ENCODE measurements at places on chromosomes 5 and 9.

GRCh38 chr9:131385296-131385695 is 8.6 kb upstream of the PRRC2B start:
- no peak for DNase-seq

- DNase-seq = no peak
Observed at GRCh38 chr5:145158730-145159129, 676.4 kb downstream of the PRELID2 start.

GRCh38 chr5:174327317-174327864 is 281.9 kb downstream of the NSG2 start:
- peak; percentile 62 for DNase-seq

- DNase-seq = no peak
Observed at GRCh38 chr9:105050296-105050695, 122.3 kb upstream of the ABCA1 start.

DNA sequence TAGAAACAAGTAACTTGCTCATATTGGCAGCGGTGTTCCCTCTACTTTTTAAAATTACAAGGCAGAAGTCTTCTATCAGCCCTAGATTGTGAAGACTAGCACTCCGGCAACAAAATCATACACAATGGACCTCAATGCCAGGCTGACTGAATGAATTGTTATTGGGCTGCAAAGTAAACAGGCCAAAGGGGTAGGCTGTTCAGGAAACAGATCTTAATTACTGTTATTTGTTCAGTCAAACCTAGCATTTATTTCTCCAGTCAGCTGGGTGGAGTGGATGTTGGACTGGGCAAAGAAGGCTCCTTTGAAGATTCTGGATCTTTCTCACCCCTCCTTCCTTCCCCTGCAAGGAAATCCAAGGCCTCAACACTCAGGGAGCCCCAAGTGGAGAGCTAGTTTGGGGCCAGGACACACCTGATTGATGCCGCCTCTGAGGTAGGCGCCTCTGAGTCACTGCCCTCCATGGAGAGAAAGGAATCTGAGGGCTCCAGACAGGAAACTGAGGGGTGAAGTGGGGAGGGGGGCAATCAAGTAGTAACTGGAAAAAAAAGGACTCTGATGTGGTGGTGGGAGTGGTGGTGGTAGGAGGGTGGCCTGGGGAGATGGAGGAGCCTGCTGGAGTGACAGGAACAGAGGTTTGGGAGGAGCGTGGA is 35.5 kb downstream of the SERINC5 start:
- DNase-seq = peak; percentile 56

GRCh38 chr9:68805890-68806517 is 101.0 kb downstream of the PIP5K1B start:
- no peak for DNase-seq

DNA sequence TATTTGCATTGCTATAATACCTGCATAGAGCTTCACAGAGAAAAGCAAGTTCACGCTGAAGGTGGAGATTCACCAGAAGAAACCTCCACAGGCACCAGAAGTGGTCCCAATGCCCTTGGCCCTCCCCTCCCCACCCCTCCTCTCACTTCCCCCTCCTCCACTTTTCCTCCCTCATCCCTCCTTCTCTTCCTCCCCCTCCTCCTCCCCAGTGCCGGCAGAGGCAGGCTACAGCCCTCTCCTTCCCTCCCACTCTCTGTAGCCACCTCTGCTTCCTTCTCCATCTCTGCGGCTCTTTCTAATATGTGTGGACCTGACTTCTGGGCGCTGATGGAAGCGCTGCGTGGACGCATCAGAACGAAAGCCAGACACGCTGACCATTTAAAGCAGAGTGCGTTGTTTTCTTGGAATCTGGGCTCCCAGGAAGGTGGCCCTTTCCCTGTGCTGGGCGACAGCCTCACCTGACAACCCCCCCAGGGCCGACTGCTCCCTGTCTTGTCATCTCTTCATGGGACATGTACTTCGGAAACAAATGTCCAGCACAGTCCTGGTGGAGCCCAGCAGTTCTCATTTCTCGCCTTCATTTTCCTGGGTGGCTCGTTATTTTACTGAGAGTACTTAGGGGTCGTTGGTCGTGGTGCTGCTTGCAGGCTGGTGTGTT is 29.5 kb downstream of the NDUFS6 start:
- no peak for DNase-seq

- DNase-seq = peak; percentile 77
Observed at GRCh38 chr9:21110708-21111576, 30.7 kb downstream of the IFNW1 start.

GRCh38 chr5:168879929-168880328 is 300.8 kb upstream of the PANK3 start:
- DNase-seq = no peak

DNA sequence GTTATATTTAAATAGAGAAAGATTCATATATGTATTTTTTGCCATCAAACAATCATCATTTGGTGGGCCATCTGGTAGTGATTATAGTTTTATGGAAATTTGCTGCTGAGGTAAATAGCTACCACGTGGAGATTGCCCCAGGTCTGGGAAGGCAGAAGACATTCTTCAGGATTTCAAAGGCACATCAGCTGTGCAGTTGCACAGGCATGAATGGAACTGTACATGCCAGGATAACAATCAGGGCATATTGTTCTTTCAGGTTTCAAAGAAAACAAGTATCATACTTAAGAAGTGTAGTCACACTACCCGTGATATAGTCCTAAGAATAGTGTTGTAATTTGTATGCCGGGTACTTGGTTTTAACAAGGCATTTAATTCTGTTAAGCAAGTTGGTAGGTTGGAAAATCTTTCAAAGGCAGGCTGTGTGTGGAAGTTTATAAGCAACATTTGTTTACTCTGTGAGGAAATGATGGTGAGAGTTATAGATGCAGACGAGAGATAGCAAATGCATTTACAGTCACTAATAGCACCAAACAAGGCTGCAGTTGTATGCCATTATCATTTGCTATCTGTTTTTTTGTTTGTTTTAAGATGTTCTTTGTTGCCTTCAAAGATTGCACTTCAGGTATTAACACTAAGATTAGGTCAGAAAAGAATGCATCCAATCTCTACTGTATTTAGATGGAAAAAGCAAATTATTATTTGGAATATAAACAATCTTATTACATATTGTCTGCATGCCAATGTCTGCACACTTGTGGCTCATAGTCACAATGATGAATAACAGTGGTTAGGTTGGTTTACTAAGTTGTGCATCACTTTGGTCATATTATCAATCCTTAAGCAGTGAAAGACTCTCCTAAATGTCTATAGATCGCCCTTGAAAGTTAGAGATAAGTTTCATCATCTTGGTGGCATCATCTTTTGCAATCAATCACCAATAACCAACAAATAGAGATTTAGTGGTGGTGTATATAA is 55.3 kb downstream of the RPS23 start:
- no peak for DNase-seq

DNA sequence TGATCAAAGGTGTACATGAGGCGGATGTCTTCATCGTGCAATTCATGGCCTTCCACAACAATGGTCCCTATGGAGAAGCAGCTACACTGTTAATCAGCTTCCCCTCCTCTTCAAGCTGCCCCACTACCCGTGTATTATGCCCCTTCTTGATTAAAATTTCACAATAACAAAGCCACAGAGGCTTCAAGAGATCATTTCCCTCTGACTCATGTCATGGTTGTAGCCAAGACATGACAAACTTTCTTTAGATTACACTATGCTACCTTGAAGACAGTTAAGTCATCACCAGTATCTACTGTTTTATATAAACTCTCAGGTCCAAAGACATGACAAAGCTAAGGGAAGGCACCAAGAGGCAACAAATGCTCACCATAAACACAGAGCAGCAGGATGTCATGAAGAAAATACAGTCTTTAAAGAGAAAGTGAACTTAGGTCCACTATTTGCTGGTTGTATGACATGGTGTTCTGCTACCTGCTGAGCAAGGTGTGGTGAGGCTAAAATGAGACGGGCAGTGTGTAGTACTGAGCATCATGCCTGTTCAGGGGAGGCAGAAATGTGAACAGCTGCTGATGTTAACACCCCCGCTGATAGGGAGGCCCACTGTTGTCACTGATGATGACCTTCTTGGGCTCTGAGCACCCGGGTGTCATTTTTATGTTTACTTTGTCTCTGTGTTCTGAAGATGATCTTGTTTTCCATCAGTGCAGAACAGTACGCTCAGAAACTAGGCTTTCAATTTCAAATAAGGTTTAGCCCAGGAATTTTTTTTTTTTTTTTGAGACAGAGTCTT is 48.3 kb downstream of the IARS1 start:
- DNase-seq = no peak

GRCh38 chr9:98381311-98382103 is 126.1 kb upstream of the TBC1D2 start:
- no peak for DNase-seq

GRCh38 chr9:135267191-135267809 is 179.8 kb downstream of the OLFM1 start:
- no peak for DNase-seq

GRCh38 chr5:56251918-56252553 is 18.9 kb upstream of the ANKRD55 start:
- no peak for DNase-seq

GRCh38 chr5:124089578-124089977 is 577.6 kb downstream of the CSNK1G3 start:
- DNase-seq = no peak

DNA sequence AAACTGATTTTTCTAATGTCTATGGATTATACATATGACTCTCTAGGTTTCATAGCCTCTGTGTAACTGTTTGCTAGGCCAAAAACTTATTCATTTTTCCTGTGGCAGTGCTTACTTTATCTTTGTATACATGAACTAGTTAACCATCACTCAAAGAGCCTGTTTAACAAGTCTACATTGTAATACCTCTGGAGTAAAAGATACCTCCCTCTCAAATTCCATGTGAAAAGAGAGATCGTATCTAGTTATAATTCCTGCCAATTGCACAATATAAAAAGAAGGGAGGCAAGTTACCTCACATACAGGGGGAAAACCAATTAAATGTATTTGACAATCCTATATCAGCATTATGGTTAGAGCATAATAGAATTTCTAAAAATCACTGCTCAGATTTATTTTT is 271.9 kb upstream of the ST8SIA4 start:
- DNase-seq = no peak

GRCh38 chr5:73789851-73790281 is 163.9 kb downstream of the ARHGEF28 start:
- DNase-seq = no peak

DNA sequence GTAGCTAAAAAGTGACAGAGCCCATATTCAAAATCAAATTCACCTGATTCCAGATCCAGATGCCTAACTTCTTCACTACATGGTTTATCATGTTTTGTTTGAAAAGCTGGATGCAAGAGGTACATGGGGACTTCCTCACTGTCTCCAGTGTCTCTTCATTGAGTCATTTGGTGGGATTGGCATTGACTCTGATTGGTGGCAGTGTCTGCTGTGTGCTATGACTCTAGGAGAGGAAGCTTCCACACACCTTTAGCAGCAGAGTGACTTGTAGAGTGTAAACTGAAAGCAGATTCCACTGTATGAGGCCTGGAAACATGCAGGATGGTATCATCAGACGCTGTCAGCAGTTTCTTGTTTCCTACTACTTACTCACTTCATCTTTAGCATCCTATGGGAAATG is 250.9 kb upstream of the SEMA6A start:
- no peak for DNase-seq

- DNase-seq = no peak
Observed at GRCh38 chr5:80634193-80634592, 20.3 kb upstream of the MSH3 start.

DNA sequence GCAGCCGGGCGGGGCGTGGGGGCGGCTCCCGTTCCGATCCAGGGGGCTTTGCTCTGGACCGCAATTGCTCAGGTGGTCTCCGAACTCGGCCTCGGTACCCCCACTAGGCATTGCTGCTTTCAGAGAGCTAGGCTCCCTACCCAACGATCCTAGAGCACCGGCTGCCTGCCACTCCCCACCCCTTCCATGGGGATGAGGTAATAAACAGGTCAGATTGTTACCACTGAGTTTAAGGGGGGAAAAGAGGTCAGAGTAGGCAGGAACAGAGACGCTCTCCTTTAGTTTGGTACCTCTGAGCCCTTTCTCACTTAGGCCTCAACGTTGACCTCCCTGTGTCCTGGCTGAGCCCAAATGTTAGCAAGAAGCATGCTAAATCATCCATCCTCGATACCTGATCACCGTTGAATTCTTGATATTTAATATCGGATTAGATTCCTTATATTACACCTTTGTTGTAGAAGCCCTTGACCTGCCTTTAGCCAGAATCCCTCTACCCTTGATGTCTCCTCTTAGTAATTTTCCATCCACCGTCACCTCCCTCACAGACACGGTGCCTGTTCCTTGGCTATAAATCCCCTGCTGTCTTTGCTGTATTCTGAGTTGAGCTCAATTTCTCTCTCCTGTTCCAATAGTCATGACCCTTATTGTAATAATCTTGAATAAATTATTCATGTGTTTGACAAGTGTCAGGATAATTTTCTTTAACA is 588 bp upstream of the PLPP1 start:
- peak; percentile 78 for DNase-seq

DNA sequence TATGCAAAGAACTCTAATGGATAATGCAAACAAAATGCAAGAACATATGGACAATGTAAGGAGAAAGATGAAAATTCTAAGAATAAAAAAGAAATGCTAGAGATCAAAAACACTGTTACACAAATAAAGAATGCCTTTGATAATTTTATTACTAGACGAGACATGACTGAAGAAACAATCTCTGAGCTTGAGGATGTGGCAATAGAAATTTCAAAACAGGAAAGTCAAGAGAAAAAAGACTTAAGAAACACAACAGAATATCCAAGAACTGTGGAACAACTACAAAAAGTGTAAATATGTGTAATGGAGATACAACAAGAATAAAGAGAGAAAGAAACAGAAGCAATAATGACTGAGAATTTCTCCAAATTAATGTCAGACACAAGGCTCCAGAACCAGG is 140.5 kb upstream of the ACOT12 start:
- no peak for DNase-seq

DNA sequence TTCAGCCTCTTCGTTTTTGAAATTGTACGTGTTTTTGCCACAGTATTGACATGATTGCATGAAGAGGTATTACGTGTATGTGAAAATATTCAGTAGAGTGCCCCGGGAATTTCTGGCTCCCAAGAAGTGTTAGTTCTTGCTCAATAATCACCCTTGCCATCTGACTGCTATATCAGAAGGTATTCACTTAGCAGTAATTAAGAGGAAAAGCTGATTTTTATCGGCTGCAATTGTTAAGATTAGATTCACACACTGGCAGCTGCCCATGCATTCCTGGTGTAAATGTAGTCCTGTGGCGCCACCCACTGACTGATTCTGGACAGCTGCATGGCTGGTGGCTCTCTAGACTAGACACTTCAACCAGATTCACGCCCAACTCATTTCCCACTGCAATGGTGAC is 440.1 kb upstream of the ADAMTS16 start:
- peak; percentile 85 for DNase-seq

GRCh38 chr5:129767927-129768380 is 20.1 kb downstream of the MINAR2 start:
- DNase-seq = peak; percentile 59

DNA sequence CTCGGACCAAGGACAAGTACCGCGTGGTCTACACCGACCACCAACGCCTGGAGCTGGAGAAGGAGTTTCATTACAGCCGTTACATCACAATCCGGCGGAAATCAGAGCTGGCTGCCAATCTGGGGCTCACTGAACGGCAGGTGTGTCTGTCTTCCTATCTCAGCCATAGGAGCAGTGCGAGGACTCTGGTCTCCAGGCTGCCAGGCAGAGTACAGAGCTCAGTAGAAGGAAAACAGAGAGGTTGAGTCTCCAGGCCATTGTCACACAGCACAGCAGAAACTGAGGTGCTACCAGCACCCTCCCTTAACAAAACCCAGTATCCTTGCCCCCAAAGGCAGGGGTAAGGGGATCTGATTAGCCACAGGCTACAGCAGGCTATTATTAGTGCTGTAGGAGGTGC is 7.1 kb upstream of the SLC6A7 start:
- DNase-seq = no peak

- no peak for DNase-seq
Observed at GRCh38 chr5:119397518-119398380, 41.9 kb downstream of the TNFAIP8 start.
